ENCODE measurements at places on chromosomes 2 and 18. TPM values are rescaled to one million over a fixed set of nuclear protein-coding genes. Genes with fewer than 3 reads are reported as not detected.

Gene PDE1A
- 0.08 TPM for total RNA-seq

Gene PLB1
- 1.3 TPM for total RNA-seq

Gene SH2D6
- 0.43 TPM for total RNA-seq

Gene ALPP
- total RNA-seq: 0.35 TPM

Gene METAP1D
- 2.9 TPM for total RNA-seq

Gene PDCL3
- 36.6 TPM for total RNA-seq

Gene CREG2
- 9.7 TPM for total RNA-seq

Gene TLX2
- 0.14 TPM for total RNA-seq

Gene ALLC
- total RNA-seq: 0.06 TPM

Gene HOXD8
- 6.6 TPM for total RNA-seq

Gene BIN1
- total RNA-seq: 32.8 TPM

Gene CRIM1
- total RNA-seq: 134 TPM

Gene FZD7
- total RNA-seq: 6.9 TPM

Gene PROKR1
- total RNA-seq: not detected

Measured in A549 treated with CpdA at 1 μM for 4 hours (cell line).